ENCODE measurements at places on chromosomes 16 and 17. TPM values are rescaled to one million over a fixed set of nuclear protein-coding genes. Genes with fewer than 3 reads are reported as not detected.

GRCh38 chr16:46885960-46886763 lies 2.0 kb downstream of the GPT2 start:
- H3K36me3 ChIP-seq: peaks cover 8% of the 10 kb centered on the region
- peak; percentile 55 for DNase-seq
- H3K4me3 ChIP-seq: peak overlapping the region; percentile 73

DNA sequence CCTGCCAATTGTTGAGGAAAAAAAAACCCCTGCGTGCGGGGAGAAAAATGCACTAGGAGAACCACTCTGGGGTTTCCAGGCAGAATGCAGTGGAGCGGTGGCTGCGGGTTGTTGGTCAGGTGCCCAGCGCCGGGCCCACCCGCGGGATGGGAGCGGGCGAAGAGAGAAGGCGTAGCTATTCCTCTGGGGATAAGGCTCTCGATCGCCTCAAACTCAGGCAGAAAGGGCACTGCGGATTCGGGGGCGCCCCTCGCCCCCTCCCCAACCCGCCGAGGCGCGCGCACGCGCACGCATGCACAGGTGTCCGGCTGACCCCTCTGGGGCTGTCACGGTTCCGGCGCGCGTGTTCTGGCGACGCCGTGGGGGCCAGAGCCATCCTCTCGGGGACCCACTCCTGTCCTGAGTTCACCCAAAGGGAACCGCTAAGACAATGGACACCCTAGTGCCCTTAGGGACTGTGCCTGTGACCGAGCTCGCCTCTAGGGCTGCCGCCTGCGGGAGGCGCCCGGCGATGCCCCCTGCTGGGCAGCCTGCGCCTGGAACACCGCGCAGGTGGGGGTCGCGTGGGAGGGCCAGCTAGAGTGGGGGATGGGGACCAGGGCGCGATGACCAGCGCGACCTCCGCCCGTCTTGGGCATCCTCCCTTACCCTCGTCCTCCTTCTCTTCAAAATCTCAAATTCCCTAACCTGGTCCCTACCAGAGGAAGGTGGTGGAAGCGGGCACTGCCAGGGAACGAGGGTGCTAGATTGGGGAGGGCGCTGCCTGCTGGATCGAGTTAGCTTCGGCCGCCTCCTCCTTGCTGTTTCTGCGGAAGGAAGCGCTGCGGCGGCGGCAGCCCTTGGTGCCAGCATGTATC lies 14.4 kb upstream of the CBX8 start:
- peak; percentile 61 for DNase-seq
- H3K27me3 ChIP-seq: peaks cover 37% of the 10 kb centered on the region
- H3K27ac ChIP-seq: no peak overlapping the region
- peaks cover 6% of the 10 kb centered on the region for H3K36me3 ChIP-seq

CRHR1 gene
- not detected for total RNA-seq

DNA sequence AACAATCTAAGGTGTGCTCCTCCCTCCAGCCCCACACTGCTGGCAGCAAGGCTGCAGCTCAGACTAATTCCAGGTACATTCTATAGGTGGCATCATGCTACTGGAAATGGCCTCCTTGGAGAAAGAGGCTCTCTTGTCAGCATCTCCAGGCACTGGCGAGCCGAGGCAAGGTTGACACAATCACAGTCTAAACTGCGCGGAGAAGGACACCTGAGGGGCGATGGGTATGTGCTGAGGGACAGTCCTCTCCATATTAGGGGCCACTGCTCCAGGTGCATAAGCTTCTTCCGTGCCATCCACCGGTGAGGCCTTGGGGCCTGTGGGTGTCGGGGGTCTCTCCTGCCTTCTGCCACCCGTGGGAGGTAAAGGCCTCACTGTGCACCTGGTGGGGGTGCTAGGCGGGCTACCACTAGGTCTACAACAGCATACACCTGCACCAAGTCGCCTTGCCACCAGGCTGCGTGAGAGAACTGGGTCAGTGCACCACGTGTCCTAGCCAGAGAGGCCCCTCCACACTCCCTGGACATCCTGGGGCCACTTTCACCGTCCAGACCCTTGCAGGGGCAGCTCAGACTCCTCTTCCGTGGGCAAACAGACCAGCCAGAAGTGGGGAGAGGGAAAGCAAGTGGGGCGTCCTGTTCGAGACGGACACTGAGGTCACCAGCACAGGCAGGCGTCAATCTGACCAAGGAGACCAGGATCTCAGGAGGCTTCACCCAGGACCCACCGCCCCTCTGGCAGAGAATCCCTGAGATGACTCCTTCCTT lies 12.1 kb upstream of the CBX8 start:
- H3K4me1 ChIP-seq: peaks cover 8% of the 10 kb centered on the region
- DNase-seq: peak; percentile 81
- H3K4me3 ChIP-seq: peak overlapping the region; percentile 10
- peaks cover 4% of the 10 kb centered on the region for H3K36me3 ChIP-seq
- H3K27me3 ChIP-seq: peaks cover 59% of the 10 kb centered on the region

KRTAP16-1 gene
- not detected for total RNA-seq

GRCh38 chr17:33266116-33266515 lies 27.0 kb downstream of the ASIC2 start:
- DNase-seq: no peak
- peaks cover 17% of the 10 kb centered on the region for H3K4me1 ChIP-seq
- H3K36me3 ChIP-seq: no peaks in the 10 kb centered on the region

GRCh38 chr17:80927791-80928216 lies 63.8 kb upstream of the CHMP6 start:
- no peak for DNase-seq
- H3K4me3 ChIP-seq: no peak overlapping the region
- no peaks in the 10 kb centered on the region for H3K4me1 ChIP-seq
- H3K27me3 ChIP-seq: no peaks in the 10 kb centered on the region
- peaks cover 54% of the 10 kb centered on the region for H3K36me3 ChIP-seq

- no peaks in the 10 kb centered on the region for H3K27me3 ChIP-seq
- no peak overlapping the region for H3K4me3 ChIP-seq
- DNase-seq: no peak
Observed at GRCh38 chr17:2937331-2938003, 125.9 kb downstream of the OR1D5 start.

DNA sequence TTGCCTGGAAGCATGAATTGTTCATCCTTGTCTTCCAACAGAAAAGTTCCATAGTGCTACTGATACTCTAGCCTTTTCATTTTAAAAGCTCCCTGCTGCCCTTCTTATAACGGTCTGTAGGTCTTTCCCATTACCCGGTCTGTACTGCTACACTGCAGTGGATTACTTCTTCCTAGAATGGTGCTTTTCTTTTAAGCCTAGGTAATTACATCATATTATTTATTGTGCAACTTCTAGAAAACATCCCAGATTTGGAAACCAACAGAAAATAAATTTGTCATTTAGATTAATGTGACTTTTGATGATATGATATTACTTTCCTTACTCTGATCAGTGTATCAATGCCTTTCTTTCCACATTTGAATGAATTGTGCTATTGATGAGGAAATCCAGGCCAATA lies 199.4 kb downstream of the TANC2 start:
- H3K27ac ChIP-seq: no peak overlapping the region
- no peaks in the 10 kb centered on the region for H3K27me3 ChIP-seq

EMP2 gene
- 4.8 TPM for total RNA-seq

TMIGD1 gene
- total RNA-seq: not detected

CPHXL gene
- not detected for total RNA-seq

ZNF768 gene
- 38.6 TPM for total RNA-seq

DNA sequence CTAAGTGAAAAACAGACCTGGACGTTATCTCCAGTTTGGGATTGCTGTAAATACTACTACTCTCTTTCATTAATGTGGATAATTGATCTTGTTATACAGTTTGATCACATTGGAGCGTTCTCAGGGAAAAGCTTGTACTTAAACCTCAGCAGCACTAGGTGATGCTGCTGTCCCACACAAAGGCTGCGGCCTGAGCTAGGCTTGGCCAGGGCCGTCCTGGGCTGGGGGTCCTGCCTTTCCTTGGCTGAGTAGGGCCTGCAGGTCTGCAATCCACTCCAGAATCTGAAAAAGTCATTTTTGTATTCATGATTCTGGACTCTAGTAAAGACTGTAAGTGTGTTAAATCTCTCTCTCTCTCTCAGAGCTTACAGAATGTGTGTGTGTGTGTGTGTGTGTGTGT lies 23.7 kb upstream of the PMFBP1 start:
- no peak for DNase-seq
- no peak overlapping the region for H3K4me3 ChIP-seq
- H3K27ac ChIP-seq: no peak overlapping the region
- no peaks in the 10 kb centered on the region for H3K36me3 ChIP-seq
- H3K27me3 ChIP-seq: no peaks in the 10 kb centered on the region
- H3K4me1 ChIP-seq: no peaks in the 10 kb centered on the region

KRTAP1-1 gene
- total RNA-seq: not detected

- no peaks in the 10 kb centered on the region for H3K4me1 ChIP-seq
- no peak overlapping the region for H3K4me3 ChIP-seq
- DNase-seq: no peak
- H3K27me3 ChIP-seq: peaks cover 36% of the 10 kb centered on the region
Observed at GRCh38 chr17:66992911-66993442, 28.5 kb downstream of the CACNG4 start.

DNA sequence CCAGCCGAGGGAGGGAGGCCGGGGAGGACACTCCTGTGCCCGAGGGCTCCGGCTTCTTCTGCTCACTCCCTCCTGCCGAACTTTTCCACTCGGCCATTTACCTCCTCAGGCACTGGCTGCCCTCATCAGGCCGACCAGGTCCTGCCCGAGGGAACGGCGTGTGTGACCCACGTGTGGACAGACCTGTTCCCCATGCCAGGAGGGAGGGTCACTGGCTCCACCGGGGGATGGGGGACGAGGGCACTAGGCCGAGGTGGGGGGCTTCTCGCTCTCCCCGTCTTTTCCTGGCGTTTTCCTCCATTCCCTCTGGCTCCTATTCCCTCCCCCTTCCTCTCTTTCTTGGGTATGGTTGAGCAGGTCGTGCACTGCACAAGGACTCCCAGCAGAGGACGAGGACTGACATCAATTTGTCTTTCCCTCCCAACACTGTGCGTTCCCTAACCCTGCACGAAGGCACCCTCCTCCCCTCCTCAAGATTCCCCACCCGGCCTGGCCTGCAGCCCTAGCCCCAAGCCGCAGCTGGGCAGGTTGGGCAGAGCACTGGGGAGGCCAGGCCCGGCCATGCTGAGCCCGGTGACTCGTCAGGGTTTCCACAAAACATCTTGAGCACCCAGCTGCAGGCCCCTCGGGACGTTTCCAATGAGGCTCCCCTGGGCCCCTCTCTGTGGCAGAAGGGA lies 3.2 kb upstream of the IL17C start:
- peak overlapping the region; percentile 50 for H3K4me3 ChIP-seq
- peaks cover 16% of the 10 kb centered on the region for H3K4me1 ChIP-seq
- DNase-seq: peak; percentile 26
- H3K36me3 ChIP-seq: peaks cover 34% of the 10 kb centered on the region
- H3K27ac ChIP-seq: no peak overlapping the region
- peaks cover 5% of the 10 kb centered on the region for H3K27me3 ChIP-seq

DNA sequence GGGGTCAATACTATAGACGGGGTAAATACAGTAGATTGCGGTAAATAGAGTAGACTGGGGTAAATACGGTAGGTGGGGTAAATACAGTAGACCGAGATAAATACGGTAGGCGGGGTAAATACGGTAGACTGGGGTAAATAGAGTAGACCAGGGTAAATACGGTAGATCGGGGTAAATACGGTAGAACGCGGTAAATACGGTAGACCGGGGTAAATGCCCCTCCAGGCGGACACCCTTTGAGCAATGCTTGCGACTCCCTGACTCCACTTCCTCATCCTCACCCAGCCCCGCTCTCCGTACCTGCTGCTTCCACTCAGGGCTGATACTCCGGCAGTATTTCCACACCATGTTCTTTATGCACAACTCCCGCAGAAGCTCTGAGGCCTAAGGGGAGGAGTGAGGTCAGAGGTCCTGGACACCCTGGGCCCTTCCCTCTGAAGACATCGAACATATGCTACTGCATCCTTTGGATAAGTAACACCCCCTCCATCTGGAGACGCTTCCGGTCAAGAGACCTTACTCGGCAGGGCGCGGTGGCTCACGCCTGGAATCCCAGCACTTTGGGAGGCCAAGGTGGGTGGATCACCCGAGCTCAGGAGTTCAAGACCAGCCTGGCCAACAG lies 13.3 kb upstream of the CRK start:
- peaks cover 73% of the 10 kb centered on the region for H3K36me3 ChIP-seq
- DNase-seq: no peak
- H3K4me1 ChIP-seq: no peaks in the 10 kb centered on the region

TNP2 gene
- not detected for total RNA-seq

TEDC2 gene
- 6.9 TPM for total RNA-seq

P2RX1 gene
- not detected for total RNA-seq

TBC1D3L gene
- total RNA-seq: 11.3 TPM

Data from MCF 10A (cell line).